ENCODE measurements at places on chromosomes 1 and 21.

GRCh38 chr1:10379101-10379620, 19.7 kb upstream of the PGD start:
- DNase-seq, result no peak

DNA sequence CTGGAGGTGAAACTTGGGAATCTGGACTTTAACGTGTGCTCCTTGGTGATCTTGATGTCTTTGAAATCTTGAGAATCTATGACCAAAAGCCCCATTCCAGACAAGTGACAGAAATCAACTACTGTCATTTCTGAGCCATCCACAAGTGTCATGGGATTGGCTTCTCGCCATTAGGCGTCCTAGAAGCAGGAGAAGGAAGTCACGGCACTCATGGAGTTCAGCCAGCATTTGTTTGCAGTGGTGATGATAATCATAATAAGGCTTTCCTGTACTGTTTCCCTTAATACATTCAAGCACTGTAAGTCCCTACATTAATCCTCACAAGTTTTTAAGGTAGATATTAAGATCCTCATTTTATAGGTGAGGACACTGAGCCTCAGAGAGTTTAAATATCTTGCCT, 11.9 kb downstream of the F5 start:
- no peak for DNase-seq

- no peak for DNase-seq
Observed at GRCh38 chr1:34028381-34029055, 136.5 kb downstream of the CSMD2 start.

DNA sequence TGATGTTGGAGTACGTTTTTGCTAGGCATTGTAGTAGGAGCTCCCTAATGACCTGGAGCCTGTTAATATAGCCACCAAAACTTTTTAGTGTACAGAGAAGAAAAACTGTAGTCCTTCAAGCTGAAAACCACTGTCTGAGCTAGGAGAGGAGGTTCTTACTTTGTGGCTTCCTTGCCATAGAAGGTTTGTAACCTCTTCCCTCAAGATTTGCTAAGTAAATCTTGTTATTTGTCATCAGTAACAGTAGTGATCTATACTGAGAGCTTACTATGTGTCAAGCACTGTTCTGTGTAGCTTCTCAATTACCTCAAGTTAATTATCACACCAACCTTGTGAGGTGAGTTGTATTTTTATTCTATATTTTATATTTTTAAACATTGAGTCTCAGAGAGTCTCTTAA, 21.2 kb upstream of the LRRC8C start:
- DNase-seq, result no peak

DNA sequence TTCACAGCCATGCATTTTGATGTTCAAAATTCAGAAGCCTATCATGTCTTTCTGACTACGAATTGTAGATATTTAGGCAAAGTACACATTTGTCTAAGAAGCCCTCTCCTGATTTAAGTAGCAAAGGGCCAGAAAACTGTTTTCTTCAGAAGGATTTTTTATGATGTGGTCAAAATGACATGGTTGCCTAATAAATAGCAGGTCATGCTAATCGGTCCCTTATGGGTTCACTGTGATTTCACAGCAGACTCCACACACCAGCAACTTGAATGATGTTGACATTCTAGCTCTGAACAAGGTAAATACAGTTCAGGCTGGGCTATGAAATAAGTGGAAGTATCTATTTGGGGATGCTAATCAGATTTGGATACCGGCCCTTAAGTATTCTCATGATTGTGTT, 178.7 kb upstream of the DPYD start:
- no peak for DNase-seq

- DNase-seq, result no peak
Observed at GRCh38 chr1:208907790-208908189, 663.6 kb upstream of the PLXNA2 start.

GRCh38 chr1:174239541-174239940, 80.2 kb downstream of the RABGAP1L start:
- no peak for DNase-seq

DNA sequence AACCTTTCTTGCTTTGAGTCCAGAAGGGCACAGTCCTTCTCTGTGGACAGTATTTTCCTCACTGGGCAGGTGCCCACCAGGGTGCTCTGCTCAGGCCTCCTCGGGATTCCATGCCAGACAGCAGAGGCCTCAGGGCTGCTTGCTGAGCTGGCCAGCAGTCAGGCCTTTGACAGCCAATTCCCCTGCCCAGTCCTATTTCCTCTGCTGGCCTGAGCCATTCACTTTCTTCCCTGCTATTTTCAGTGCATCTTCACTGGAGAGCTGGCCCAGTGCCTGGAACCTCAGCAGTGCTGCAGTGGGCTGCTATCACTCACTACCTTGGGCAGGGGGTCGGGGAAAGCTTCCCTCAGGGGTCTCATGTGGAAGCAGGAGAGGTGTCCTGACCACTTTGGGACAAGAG, 33.2 kb downstream of the KCNA10 start:
- DNase-seq, result no peak

GRCh38 chr1:31957701-31958674, 19.8 kb upstream of the PTP4A2 start:
- no peak for DNase-seq
